ENCODE measurements at places on chromosomes 1 and 21.
A peak's percentile ranks its signal among the peaks of the same experiment; 100 is the strongest.

GRCh38 chr1:12370333-12370975 lies 140.6 kb downstream of the VPS13D start:
- no peak for DNase-seq

GRCh38 chr1:192787914-192788585 lies 20.8 kb upstream of the RGS2 start:
- peak; percentile 77 for DNase-seq

GRCh38 chr1:154400381-154400801 lies 4.8 kb upstream of the IL6R start:
- no peak for DNase-seq

DNA sequence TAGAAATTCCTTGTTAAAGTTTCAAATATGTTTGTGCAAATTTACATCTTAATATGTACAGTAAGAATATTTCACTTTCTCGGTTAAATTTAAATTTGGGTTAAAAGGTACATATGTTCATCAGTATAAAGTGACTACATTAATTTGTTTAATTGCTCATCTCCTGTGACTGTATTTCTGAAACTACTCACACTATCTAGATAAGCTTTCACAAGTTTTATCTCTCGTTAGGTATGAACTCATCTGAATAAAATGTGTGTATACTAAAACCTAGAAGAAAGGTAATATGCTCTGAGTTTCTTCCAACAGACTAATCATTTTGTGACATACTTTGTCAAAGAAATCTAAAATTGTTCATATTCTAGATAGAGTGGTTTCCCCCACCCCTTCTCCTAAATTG lies 150.7 kb downstream of the PATJ start:
- DNase-seq = no peak

Data from RKO (cell line).